ENCODE measurements at places on chromosomes 6 and 20.

GRCh38 chr6:38566295-38567030, 73.3 kb downstream of the BTBD9 start:
- DNase-seq, result no peak

GRCh38 chr6:161583584-161583983, 309.7 kb upstream of the AGPAT4 start:
- no peak for DNase-seq

DNA sequence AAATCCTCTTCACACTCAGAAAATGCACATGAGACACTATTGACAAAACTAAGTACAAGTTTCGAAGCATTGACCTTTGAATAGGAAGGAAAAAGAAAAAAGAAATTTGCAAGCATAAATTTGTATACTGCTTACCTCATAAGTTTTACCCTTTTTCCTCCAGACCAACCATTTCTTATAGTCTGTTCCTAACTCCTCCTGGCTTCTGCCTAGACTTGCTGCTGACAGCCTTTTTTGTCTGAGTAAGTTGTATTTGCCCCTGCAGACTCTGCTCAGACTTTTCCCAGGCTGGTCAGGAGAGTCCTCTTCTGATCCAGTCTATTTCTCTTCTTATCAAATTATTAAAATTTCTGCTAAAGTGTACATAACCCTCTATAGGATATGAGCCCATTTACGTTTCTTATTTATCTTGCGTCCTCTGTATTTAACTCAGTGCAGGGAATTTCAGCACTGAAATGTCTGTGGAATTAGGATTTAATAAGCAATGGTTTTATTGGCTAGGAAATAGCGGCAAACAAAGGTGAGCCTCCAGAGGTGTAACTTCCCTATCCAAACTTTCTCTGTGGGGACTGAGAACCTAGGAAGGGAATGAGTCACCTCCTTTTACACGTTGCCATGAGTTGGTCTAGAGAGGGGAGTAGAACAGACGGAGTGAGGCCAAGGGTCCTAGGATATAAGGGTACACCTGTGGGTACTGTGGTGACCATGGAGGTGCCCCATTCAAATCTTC, 207.1 kb upstream of the MARCKS start:
- DNase-seq, result no peak

- DNase-seq, result no peak
These were observed 53.8 kb downstream of the MACROD2 start for GRCh38 chr20:14049111-14049510.

DNA sequence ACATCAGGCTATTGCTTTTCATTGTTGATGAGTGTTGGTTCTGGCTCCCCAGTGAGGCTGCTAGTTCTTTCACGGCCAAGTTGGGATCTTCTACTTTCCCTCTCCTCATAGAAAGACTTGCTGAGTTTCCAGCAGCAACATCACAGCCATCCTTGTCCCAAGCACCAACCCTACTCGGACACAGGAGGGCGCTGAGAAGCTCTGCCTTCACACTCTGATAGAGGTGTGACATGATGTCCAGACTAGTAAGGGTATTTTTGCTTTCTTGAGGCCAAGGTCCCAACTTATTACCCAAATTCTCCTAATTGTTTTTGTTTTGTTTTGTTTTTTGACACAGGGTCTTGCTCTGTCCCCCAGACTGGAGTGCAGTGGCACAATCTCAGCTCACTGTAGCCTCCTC, 3.0 kb upstream of the GCM1 start:
- DNase-seq, result peak; percentile 22

- no peak for DNase-seq
These were observed 164.7 kb upstream of the RIMS1 start for GRCh38 chr6:71721642-71722041.

DNA sequence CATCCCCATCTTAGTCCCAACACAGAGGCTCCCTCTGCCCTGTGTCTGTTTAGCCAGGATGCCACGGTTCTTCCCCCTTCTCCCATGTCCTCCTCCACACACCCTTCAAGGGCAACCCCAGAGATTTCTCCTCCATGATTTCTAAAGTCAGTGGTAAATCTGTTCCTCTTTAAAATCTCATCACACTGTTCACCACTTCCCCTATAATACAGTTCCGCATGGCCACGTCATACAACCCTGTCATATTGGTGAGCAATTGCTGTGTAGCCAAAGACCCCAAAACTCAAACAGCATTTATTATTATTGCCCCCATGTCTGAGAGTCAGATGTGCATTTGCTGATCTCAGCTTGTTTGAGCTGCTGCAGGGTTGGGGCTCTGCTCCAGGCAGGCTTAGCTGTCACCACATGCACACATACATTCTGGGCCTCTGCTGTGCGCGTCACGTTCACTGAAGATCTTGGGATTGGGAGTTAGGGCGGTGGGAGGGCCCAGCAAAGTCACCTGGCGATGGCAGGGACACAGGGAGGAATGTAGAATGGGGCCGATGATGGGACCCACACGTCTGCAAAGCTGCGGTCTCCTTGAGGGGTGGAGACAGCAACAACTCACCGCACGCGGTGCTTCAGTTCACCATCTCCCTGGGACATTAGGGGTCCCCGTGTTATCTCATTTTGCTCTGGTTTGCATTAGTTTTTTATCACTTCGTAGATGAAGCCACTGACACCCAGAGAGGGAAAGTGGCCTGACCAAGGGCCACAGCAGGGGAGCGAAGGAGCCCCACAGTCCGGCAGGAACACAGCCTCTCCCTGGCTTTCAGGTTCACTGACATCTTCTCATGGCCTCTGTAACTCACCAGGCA, 36.9 kb upstream of the CD93 start:
- no peak for DNase-seq

GRCh38 chr20:49505518-49505917, 23.1 kb upstream of the KCNB1 start:
- no peak for DNase-seq

GRCh38 chr6:145814035-145814500, 527 bp downstream of the FBXO30 start:
- no peak for DNase-seq

GRCh38 chr6:30206152-30206551, 7.1 kb downstream of the TRIM26 start:
- DNase-seq, result no peak

DNA sequence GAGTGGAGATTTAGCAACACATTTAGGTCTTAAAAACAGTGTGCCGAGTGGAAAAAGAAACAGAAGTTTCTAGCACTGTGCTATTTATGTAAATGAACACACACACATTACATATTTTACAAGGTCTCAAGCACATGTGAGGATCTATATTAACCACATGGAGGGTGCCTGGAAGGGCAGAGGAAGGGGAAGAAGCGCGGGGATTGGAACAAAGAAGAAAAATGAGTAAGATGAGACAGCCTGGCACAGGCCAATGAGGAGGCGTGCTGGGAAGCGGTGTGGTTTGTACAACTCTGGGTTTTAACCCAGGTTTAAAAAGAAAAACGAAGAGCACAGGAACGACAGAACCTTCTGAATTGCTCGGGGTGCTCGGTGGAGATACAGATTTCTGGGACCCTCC, 5.7 kb downstream of the KCNG1 start:
- DNase-seq, result no peak

- peak; percentile 70 for DNase-seq
These were observed at the start of gene CTSZ for GRCh38 chr20:59006864-59007664. TSS of gene CTSZ (minus strand) at chr20:59007254. CDS start at chr20:59007128, 126 bp downstream.

GRCh38 chr6:10400330-10400729, 14.5 kb downstream of the TFAP2A start:
- DNase-seq, result no peak

GRCh38 chr20:10547276-10548114, 112.4 kb downstream of the SLX4IP start:
- DNase-seq, result no peak

- DNase-seq, result no peak
These were observed 33.4 kb downstream of the CTNNBL1 start for GRCh38 chr20:37726971-37727956.

GRCh38 chr20:57332105-57333089, 2.8 kb downstream of the SPO11 start:
- no peak for DNase-seq

DNA sequence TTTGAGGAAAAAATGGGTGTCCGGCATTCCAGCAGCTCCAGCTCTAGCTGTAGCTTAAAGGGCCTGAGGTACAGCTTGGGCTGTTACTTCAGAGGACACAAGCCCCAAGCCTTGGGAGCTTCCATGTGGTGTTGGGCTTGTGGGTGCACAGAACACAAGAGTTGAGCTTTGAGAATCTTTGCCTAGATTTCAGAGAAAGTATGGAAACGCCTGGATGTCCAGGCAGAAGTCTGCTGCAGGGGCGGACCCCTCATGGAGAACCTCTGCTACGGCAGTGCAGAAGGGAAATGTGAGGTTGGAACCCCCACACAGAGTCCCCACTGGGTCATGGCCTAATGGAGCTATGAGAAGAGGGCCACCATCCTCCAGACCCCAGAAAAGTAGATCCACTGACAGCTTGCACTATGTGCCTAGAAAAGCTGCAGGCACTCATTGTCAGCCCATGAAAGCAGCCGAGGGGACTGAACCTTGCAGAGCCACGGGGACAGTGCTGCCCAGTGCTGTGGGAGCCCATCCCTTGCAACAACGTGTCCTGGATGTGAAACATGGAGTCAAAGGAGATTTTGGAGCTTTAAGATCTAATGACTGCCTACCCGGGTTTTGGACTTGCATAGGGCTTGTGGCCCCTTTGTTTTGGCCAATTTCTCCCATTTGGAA, 90.6 kb downstream of the QKI start:
- no peak for DNase-seq

DNA sequence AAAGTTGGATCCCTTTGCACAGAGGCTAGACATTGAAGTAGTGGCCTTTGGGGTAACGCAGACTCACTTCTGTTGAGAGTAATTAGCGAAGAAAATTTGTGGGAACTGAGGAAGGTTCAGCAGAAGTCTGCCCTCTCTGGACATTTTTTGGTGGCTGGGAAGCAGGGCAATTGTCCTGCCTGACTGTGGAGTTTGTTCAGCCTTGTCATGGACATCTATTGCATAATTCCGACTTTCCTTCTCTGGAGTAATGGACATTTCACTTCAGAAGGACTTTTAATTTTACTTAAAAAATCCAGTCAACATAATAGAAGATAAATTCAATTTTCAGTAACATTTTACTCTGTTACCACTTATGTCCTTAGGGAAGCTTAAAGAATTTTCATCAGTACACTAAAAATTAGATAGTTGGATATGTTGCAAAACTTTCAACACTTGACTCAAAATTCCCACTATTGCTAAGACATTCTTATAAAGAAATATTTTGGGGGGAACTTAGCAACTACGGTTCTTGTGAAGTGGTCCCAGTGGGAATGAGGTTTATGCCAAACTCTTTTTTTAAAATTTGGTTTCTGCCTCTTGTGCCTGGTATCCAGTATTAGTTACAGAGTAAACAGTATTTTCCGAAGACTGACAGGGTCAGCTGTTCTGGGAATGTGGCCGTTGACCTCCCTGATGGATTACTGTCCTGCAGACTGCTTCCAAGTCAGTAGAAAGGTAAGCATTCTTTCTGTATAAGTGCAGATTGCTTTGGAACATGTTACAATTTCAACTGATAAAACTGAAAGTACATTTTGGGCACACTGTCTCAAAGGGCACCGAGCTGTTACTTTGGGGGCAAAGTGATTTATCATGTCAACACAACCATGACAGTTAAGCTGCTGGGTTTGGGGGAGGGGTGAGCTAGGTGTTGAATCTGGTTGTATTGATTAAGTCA, 100.6 kb upstream of the MLIP start:
- no peak for DNase-seq

GRCh38 chr6:167119670-167120582, 3.0 kb upstream of the CCR6 start:
- DNase-seq, result peak; percentile 37

GRCh38 chr20:4720977-4721349, 746 bp upstream of the PRND start:
- DNase-seq, result no peak

GRCh38 chr20:11013801-11014200, 340.0 kb upstream of the JAG1 start:
- DNase-seq, result no peak

GRCh38 chr6:118617417-118617816, 34.0 kb downstream of the CEP85L start:
- DNase-seq, result no peak

DNA sequence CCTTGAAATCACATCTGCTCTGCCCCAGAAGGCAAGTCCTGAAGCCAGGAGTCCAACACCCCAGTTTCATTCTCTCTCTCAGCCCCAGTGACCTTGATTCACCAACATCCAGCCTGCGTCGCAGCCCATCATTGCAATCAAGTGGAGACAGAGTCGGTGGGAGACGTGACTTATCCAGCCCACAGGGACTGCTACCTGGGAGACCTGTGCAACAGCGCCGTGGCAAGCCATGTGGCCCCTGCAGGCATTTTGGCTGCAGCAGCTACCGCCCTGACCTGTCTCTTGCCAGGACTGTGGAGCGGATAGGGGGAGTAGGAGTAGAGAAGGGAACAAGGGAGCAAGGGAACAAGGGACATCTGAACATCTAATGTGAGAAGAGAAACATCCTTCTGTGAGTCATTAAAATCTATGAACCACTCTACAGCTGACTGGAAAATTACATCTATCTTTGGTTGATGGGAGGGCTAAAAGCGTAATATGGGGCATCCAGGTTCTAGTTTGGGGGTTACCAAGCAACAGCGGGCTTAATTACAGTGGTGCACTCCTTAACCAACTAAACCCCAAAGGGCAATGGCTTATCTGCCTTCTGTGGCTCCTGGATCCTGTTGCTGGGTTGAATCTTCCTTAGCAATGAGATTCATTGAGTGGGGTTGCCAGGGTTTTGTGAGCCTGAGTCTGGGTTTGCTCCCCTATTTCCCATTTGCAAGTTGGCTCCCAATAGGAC, 2.5 kb downstream of the LY6G6D start:
- no peak for DNase-seq

DNA sequence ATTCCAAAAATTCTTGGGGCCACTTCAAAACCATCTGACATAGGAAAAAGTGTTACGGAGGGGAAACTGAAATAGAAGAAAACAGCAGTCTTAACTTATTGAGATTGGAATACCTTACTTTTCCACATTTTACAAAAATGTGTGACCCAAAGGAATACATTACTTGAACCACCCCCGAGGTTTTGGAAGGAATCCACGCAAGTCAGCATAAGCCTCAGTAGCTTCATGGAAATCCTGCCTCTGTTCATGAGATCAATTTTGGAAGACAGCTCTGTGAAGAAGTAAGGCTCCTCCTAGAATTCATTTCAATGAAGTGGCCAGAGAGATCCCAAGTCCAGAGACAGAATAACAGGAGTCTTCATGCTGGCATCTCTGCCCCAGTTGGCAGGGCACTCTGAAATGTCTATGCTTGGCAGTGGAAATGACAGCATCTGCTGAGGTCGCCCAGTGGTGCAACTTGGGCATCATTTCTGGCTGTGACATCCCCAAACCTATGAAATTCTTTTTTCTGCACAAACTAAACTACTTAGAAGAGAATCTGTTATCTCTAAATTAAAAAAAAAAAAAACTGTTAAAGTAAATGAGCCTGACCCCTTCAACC, 132.5 kb downstream of the EPM2A start:
- no peak for DNase-seq

- DNase-seq, result no peak
These were observed 979.6 kb upstream of the MAP3K7 start for GRCh38 chr6:91566467-91566866.

GRCh38 chr20:63703976-63704748, 3.6 kb downstream of the ARFRP1 start:
- peak; percentile 20 for DNase-seq

Measured in activated naive CD4-positive, alpha-beta T cell treated with anti-CD3 and anti-CD28 coated beads, Interleukin-2, amount 10 ng/mL, durations not matched to agents 7 days and 5 days (primary cell).